Activated effector memory CD4-positive, alpha-beta T cell treated with anti-CD3 and anti-CD28 coated beads, Interleukin-2, amount 50 U/mL, for 16 hours (primary cell): ENCODE measurements at places on chromosomes 7 and 10.
A peak's percentile ranks its signal among the peaks of the same experiment; 100 is the strongest.

DNA sequence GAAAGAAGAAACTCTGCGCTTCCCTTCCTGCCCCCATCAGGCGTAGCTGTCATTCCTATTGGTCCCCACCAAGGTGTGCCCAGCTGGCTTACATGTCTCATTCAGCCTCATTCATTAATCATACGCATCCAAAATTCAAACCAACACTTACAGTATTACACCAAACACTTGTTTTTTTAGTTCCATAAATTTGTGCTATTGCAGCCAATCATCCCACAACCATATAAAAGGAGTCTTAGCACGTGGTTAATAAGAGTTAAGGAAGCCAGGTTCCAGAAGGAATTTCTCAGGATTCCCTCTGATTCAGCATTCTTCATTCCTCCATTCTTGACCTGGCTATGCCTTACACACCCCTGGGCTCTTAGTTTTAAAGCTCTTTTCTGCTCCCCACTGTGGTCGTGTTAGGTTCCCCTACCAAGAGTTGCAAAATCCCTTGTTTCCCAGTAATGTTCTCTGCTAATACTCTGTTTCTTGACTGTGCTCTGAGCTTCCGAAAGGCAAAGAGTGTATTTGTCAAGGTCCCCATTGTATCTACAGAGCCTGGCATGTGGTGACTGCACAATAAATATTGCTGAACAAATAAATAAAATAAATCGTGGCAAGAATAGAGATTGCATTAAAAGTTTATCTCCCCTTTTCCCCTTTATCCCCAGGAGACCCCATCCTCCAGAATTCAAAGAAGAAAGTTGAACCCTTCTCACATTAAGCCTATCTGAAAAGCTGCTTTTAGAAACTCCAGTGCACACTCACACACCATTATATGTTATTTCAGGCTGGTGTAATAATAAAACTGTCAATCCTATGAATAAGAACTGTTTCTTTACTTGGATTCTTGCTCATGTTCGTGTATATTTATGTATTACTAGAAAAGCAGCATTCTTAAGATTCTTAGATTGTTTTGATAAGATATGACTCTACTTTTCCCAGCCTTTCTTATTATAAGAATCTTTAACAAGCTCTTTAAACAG is 514.4 kb downstream of the INHBA start:
- no peak for DNase-seq

DNA sequence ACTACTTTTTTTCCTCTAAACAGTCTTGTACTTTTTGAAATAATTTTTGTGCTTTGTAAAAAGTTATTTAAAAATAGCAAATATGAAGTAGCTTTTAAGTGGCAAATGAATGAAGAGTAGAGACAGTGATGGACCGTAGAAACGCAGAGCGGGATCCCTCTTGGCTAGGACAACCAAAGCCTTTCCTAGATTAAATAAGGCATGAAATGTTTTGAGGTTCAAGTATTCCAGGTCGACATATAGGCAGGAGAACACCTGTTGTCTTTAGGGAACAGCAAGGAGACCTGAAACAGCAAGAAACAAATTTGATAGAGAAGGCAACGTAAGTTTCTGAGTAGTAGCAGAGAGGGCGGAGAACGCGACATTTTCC is 662 bp upstream of the PPRC1 start:
- DNase-seq, result no peak

DNA sequence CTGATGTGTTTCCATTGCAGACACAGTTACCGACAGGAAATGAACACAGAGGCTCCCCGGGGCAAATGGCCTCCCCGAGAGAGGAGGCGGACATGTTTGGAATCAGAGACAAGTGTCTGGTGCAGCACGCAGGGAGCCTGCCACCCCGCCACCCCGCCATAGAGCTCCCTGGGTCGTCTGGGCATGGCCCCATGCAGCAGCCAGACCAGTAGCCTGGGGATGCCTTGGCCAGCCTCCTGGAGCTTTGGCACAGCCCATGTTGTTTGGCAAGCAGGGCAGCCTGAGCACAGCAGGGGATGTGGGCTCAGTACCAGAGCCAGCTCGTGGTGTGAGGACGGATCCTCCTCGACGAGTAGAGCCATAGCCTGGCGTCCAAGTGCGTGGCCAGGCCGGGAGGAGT is 80.8 kb downstream of the NKX6-2 start:
- peak; percentile 61 for DNase-seq

- no peak for DNase-seq
Measured at GRCh38 chr7:87058744-87059524, 520 bp downstream of the ELAPOR2 start.

- DNase-seq, result no peak
Measured at GRCh38 chr10:75250934-75251333, 15.2 kb upstream of the COMTD1 start.

DNA sequence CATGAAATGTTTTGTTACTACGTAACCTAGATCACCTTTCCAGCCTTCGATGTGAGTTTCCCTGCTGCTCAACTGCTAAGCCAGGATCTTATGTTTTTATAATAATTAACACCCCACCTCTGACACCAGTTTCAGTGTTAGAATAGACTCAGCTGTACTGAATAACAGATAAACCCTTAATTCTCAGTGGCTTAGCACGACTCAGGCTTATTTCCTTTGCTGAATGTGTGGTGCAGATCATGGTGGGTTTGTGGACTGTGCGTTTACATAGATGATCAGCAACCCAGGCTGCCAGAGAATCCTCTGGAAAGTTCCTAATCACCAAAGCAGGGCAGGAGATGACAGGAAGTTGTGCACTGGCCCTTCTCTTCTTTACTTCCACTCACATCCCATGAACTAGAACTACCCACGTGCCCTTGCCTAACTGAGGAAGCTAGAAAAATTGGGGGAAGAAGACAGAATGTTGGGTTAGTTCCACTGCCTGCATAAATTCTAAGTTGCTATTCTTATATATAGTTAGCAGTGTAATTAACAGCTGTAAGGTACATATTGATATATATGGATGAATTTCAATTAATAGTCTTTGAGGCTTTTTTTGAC is 111.8 kb downstream of the MAPK8 start:
- no peak for DNase-seq

GRCh38 chr7:114966156-114966555 is 44.3 kb downstream of the MDFIC start:
- no peak for DNase-seq

- DNase-seq, result no peak
Measured at GRCh38 chr10:25417611-25418010, 242.8 kb downstream of the GPR158 start.
